Right atrium auricular region (tissue), 2 donors: ENCODE measurements at places on chromosomes 13 and 19. TPM values are rescaled to one million over a fixed set of nuclear protein-coding genes. Genes with fewer than 3 reads are reported as not detected.

GRCh38 chr13:66492479-66492878, 737.7 kb downstream of the PCDH9 start:
- H3K36me3 ChIP-seq, result no peaks in the 10 kb centered on the region
- H3K4me1 ChIP-seq, result no peaks in the 10 kb centered on the region
- H3K27ac ChIP-seq, result no peak overlapping the region
- no peak for DNase-seq
- H3K27me3 ChIP-seq, result no peaks in the 10 kb centered on the region
- H3K4me3 ChIP-seq, result no peak overlapping the region

DNA sequence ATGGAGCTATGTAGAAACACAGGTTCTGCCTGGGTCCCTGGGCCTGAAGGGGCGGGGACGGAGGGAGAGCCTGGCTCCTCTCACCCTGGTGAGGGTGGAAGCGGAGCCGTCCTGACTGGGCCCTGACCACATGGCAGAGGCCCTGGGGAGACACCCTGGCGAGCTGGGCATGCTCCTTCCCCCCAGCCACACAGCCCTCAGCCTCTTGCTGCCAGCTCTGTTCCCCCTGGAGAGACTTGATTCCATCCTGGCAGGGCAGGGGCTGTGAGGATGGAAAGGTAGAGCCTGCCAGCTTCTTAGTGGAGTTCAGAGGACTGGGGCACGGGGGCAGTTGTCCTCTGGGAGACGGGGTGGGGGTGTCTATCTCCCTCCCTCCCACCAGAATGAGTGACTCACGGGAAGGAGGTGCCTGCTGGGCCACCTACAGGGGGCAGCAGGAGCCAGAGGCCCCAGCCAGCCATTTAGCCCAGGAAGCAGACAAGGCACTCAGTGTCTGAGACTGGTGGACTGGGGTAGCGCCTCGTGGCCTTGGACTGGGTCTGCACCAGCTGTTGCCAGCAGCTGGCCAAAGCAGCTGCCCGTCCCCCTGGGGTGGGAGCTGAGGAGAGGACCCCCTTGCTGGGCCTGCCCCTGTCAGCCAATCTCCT, 22.8 kb upstream of the RNF17 start:
- H3K4me3 ChIP-seq, result no peak overlapping the region
- no peaks in the 10 kb centered on the region for H3K4me1 ChIP-seq
- H3K27ac ChIP-seq, result no peak overlapping the region
- H3K27me3 ChIP-seq, result peaks cover 5% of the 10 kb centered on the region
- H3K36me3 ChIP-seq, result no peaks in the 10 kb centered on the region

DNA sequence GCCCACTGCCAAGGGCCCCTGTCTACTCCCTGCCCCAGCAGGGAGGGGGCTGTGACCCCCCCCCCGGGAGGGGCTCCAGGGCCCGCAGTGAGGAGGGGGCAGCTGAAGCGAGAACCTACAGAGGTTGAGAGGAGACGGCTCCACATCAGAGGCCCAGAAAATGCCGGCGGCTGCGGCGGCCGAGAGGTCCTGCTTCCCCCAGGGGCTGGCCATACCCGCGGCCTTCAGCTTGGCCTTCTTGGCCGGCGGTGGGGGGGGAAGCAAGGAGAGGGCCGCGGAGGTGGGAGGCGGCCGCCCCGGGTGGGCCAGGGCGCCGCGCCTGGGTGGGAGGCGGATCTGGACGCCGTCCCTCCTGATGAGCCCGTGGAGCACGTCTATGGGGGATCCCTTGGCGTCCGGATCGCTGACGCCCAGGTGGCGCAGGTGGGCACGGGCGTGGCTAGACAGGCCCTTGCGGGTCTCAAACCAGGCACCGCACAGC, 9.2 kb upstream of the AKAP8L start:
- no peak overlapping the region for H3K4me3 ChIP-seq
- H3K4me1 ChIP-seq, result peaks cover 39% of the 10 kb centered on the region
- H3K27ac ChIP-seq, result no peak overlapping the region
- no peak for DNase-seq
- H3K27me3 ChIP-seq, result no peaks in the 10 kb centered on the region

- no peaks in the 10 kb centered on the region for H3K4me1 ChIP-seq
- no peak overlapping the region for H3K4me3 ChIP-seq
- no peaks in the 10 kb centered on the region for H3K27me3 ChIP-seq
- no peaks in the 10 kb centered on the region for H3K36me3 ChIP-seq
- no peak for DNase-seq
Observed at GRCh38 chr19:13742756-13743155, 21.6 kb upstream of the MRI1 start.

DNA sequence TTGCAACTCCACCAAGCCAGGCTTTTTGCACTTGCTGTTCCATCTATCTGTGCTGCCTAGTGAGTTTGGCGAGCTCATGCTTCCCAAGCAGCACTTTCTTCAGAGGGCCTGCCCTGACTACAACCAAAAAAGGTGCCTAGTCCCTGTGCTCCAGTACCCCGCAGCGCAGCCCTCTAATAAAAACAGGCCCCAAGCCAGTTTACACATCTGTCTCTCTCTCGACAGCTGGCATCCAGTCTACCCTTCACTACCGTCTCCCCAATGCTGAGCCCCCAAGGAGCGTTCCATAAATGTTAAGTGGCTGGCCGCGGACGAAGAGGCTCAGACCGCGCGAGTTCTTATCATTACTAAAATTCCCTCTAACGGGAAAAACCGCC, 512 bp downstream of the MED4 start:
- no peak for DNase-seq
- peak overlapping the region; percentile 79 for H3K4me3 ChIP-seq
- H3K27me3 ChIP-seq, result no peaks in the 10 kb centered on the region
- peak overlapping the region; percentile 93 for H3K27ac ChIP-seq

DNA sequence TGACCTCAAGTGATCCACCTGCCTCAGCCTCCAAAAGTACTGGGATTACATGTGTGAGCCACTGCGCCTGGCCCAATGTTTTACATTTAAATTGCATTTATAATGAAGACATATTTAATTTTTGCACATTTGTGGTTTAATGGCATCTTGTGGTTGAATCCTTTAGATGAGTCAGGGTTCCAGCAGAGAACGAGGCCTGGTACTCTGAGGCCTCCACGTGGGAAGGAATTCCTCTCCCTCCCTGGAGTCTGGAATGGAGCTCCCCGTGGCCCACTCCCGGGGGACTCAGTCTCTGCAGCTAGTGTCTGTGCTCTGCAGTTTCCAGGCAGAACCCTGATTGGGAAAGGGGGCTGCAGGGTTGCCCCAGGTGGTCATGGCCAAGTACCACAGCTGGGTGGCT, 24.2 kb downstream of the ZFR2 start:
- H3K36me3 ChIP-seq, result no peaks in the 10 kb centered on the region
- no peak overlapping the region for H3K27ac ChIP-seq
- DNase-seq, result no peak
- H3K27me3 ChIP-seq, result no peaks in the 10 kb centered on the region
- no peak overlapping the region for H3K4me3 ChIP-seq

- H3K27me3 ChIP-seq, result no peaks in the 10 kb centered on the region
- H3K4me1 ChIP-seq, result peaks cover 6% of the 10 kb centered on the region
- H3K27ac ChIP-seq, result no peak overlapping the region
- DNase-seq, result no peak
Observed at GRCh38 chr13:42054798-42055499, 6.5 kb downstream of the DGKH start.

DNA sequence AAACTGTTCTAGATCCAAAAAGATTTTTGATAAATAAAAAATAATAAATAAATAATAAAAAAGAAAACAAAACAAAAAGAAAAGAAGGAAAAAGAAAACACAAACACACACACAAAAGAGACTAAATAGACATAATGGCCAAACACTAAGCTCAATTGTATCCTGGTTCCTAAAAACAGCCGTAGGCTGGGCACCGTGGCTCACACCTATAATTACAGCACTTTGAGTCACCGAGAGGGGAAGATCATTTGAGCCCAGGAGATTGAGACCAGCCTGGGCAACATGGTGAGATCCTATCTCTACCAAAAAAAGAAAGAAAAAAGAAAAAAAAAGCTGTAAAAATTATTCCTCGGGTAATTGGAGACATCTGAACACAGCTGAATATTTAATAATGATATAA, 8.9 kb downstream of the ETHE1 start:
- no peaks in the 10 kb centered on the region for H3K4me1 ChIP-seq
- H3K27ac ChIP-seq, result no peak overlapping the region
- no peaks in the 10 kb centered on the region for H3K36me3 ChIP-seq
- no peak overlapping the region for H3K4me3 ChIP-seq

DNA sequence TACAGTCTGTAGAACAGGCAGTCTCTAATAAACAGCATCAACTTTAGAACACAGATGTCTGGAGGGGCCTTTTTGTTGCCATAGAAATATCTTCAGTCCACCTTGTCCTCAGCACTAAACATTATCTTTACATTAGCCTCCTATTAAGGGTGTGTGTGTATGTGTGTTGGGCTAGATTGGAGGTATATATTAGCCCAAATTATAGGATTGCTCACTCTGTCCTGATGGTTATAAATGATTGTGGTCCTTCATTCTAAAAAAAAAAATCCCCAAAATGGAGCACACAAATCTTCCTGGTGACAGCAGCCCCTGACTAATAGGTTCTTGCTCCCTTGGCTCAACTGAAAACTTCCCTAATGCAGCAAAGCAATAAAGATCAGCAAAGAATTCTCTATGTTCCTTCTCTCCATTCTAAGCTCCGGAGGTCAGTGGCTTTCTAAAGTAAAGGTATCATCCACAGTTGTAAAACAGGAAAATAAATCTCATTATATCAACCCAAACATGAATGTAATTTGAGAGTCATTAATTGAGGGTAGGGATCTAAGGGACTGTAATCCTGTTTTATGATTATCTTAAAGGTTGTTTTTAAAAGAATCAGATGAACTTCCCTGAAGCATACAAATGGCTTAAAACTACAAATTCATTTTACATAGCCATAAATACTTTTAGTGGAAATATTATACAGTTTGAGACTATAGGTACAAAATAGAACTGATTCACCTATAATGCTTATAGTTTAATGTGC, 232.7 kb downstream of the KLF12 start:
- DNase-seq, result no peak
- H3K4me1 ChIP-seq, result no peaks in the 10 kb centered on the region
- H3K27me3 ChIP-seq, result no peaks in the 10 kb centered on the region

GRCh38 chr19:43433689-43434088, 19.0 kb downstream of the TEX101 start:
- H3K27me3 ChIP-seq, result no peaks in the 10 kb centered on the region
- no peak overlapping the region for H3K27ac ChIP-seq

DNA sequence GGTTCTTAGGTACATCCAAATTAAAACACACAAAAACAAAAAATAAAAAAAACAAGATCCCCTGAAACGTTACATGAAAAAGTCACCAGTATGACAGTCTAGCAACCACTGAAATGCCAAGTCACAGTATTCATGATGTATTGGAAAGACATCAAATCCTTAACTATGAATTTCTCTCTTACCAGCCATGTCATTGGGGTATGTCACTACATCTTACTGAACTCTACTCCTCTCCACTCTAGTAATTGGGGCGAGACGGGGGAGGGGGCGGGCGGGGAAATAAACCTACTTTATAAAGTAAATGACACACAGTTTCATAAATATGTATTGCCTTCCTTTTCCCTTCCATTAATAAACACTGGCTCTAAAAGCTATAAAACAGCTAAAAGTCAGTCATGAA, 65.5 kb downstream of the USP12 start:
- no peaks in the 10 kb centered on the region for H3K4me1 ChIP-seq
- H3K27me3 ChIP-seq, result no peaks in the 10 kb centered on the region
- no peak overlapping the region for H3K27ac ChIP-seq
- H3K36me3 ChIP-seq, result peaks cover 3% of the 10 kb centered on the region
- no peak for DNase-seq

GRCh38 chr19:30966486-30966885, 382.8 kb downstream of the TSHZ3 start:
- no peak overlapping the region for H3K4me3 ChIP-seq
- H3K36me3 ChIP-seq, result no peaks in the 10 kb centered on the region
- no peak for DNase-seq
- no peaks in the 10 kb centered on the region for H3K4me1 ChIP-seq
- no peaks in the 10 kb centered on the region for H3K27me3 ChIP-seq
- H3K27ac ChIP-seq, result no peak overlapping the region

- no peaks in the 10 kb centered on the region for H3K4me1 ChIP-seq
- H3K36me3 ChIP-seq, result no peaks in the 10 kb centered on the region
- no peaks in the 10 kb centered on the region for H3K27me3 ChIP-seq
Observed at GRCh38 chr13:33069365-33069764, 53.1 kb downstream of the KL start.

DNA sequence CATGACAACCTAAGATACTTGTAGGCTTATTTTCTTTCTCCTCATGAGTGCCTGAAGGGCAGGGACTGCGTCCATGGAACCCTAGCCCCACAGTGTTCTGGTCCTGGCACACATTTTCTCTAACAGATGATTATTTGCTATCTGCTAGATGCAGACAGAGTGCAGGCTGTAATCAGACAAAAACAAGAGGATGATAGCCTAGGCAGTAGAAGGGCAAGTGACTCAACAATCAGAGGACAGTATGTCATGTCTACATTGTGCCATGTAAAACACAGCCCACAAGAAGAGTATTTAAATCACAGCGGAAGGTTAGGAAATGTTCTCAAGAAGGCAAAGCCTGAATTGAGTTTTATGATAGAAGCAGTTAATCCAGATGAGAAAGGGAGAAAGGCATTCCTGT, 29.3 kb downstream of the MIPEP start:
- no peaks in the 10 kb centered on the region for H3K27me3 ChIP-seq
- H3K4me1 ChIP-seq, result no peaks in the 10 kb centered on the region
- H3K4me3 ChIP-seq, result no peak overlapping the region
- H3K36me3 ChIP-seq, result peaks cover 7% of the 10 kb centered on the region
- DNase-seq, result no peak

DNA sequence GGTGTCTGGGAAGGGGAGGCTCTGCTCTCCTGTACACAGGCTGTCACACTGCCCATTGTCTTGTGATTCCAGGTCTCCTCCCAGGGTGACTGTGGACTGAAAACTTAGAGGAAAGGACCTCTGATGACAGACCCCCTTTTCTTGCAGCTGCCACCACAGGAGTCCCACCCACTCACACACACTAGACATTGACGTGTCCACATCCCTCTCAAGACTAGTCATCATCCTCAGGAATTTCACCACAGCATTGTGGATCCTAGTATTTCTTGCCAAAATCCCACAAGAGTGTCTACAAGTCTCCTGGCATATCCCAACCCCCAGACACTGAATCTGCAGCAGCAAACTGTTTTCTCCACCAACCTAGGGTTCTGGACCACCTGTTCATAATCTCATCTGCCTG, 5.3 kb downstream of the ZNF85 start:
- DNase-seq, result no peak
- H3K36me3 ChIP-seq, result no peaks in the 10 kb centered on the region
- H3K4me1 ChIP-seq, result no peaks in the 10 kb centered on the region
- no peak overlapping the region for H3K27ac ChIP-seq
- no peaks in the 10 kb centered on the region for H3K27me3 ChIP-seq

DNA sequence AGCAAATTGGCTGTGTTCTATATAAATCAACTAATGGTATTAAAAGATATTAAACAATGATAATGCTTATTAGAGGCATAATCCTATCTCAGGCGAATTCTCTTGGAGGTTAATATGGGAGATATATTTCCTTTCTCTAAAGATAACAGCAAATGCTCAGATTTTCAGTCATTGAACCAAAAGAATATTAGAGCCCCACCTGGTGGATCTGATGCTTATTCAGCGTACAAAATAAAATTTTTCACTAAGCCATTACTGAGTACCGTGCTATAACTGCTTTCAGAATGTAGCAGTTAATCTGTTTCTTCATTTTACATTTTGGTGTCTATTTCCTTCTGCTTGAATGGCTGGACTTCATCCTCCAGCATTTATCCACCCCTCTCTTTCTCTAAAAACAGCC, 143.3 kb upstream of the IPO5 start:
- no peaks in the 10 kb centered on the region for H3K27me3 ChIP-seq
- no peaks in the 10 kb centered on the region for H3K4me1 ChIP-seq
- H3K27ac ChIP-seq, result no peak overlapping the region
- no peak overlapping the region for H3K4me3 ChIP-seq
- no peaks in the 10 kb centered on the region for H3K36me3 ChIP-seq

Gene ZBTB7A
- total RNA-seq, result 50.0 TPM

Gene ARHGAP33
- 1.3 TPM for total RNA-seq

Gene KLHL1
- total RNA-seq, result not detected

Gene APOE
- total RNA-seq, result 403 TPM

Gene FFAR1
- not detected for total RNA-seq

Gene MBD3L2
- total RNA-seq, result not detected

Gene AKAP11
- total RNA-seq, result 30.4 TPM

Gene CALR3
- total RNA-seq, result not detected
